ENCODE measurements at places on chromosomes 6 and 20.

DNA sequence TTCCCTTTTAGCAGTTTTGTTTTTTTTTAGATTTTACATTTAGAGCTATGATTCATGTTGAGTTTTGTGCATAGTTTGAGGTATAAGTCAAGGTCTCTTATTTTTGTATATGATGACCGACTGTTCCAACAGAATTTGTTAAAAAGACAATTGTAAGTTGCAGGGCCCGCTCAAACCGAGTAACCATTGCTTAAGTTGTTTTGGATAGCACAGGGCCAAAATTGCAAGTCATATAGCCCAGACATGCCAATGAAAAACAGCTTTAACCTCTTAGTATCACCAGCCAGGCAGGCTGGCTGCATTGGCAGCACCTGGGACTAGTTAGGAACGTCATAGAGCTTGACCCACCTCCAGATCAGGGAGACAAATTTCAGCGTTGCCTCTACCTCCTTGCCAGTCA is 47.3 kb downstream of the PFDN4 start:
- no peak for DNase-seq

- no peak for DNase-seq
Measured at GRCh38 chr6:159804504-159804903, 4.4 kb downstream of the PNLDC1 start.

- DNase-seq, result no peak
Measured at GRCh38 chr6:135798751-135799515, 52.6 kb upstream of the PDE7B start.

- DNase-seq, result no peak
Measured at GRCh38 chr6:130218134-130218533, 4.6 kb downstream of the SAMD3 start.

- DNase-seq, result no peak
Measured at GRCh38 chr6:141682391-141682790, 450.3 kb upstream of the GJE1 start.

DNA sequence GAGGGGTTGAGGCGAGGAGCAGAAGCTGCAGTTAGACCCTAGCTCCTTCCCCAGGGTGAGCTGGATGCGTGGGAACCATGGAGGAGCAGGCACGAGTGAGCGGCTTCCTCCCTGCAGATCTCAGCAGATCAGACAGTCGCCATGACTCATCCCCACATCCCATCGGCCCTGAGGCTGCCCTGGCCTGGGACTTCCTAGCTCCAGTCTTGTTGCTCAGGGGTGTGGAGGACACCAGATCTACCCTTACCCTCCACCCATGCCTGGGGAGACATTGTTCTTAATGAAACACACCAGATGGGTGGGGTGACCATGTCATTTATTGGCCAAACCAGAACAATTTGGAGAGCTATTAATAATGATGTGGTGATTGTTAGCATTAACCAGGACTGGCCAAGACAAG is 36.3 kb upstream of the TGM2 start:
- DNase-seq, result no peak

GRCh38 chr6:93678841-93679454 is 259.6 kb upstream of the EPHA7 start:
- no peak for DNase-seq

GRCh38 chr6:166007349-166008263 is 160.0 kb downstream of the TBXT start:
- DNase-seq, result no peak

- DNase-seq, result peak; percentile 54
Measured at GRCh38 chr20:45320948-45321595, 13.0 kb upstream of the MATN4 start.

DNA sequence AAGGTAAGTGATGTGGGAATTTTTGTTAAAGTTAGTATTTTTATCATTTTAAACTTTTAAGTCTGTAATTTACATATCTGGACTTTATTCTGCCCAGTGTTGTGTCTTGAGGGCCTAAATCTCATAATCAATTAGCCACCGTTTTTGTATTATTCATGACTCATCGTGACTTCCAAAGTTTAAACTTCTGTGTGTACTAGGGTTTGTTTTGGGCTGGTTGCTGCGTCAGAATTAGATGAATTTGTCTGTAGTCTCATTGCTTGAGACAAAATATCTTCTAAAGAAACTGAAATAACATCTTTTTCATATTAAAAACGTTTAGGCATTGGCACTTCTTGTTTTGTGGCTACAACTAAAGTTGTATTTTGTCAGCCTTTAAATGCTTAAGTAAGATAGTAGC is 41.3 kb downstream of the CDYL start:
- DNase-seq, result no peak

DNA sequence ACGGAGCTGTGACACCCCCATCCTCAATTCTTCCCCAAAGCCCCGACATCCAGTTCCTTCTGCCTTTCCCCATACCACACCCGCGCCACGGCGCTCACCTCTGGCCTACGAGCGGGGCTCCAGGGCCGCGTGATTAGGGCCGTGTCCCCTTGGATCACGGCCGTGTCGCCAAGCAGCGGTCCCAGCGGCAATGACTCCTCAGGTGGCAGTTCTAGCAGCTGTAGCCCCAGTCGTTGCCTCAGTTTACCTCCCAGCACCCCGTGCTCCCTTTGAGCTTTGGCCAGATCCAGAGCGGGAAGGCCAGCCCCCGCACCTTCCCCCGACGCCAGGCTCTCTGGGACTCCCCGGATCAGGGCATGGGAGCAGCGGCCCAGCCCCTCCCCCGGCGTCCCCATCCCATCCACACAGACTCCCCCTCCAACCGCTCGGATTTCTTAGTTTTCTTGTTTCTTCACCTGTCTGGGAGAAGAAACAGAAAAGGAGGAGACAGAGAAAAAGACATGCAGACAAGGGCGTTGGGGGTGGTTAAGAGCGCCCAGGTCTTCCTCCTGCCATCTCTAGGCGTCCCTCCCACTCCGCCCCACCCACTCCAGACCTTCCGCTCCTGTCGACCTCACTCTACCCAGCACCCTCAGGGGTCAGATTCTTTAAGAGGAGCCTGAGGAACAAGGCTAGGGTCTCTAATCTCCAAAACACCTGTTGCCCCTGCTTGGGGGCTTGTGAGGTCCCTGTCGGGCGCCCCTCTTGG is at the start of gene DDAH2:
Gene DDAH2 (minus strand): TSS at position 533 of the 748 bp plus-strand sequence. CDS start 138 bp downstream, at position 395.
- DNase-seq, result no peak

DNA sequence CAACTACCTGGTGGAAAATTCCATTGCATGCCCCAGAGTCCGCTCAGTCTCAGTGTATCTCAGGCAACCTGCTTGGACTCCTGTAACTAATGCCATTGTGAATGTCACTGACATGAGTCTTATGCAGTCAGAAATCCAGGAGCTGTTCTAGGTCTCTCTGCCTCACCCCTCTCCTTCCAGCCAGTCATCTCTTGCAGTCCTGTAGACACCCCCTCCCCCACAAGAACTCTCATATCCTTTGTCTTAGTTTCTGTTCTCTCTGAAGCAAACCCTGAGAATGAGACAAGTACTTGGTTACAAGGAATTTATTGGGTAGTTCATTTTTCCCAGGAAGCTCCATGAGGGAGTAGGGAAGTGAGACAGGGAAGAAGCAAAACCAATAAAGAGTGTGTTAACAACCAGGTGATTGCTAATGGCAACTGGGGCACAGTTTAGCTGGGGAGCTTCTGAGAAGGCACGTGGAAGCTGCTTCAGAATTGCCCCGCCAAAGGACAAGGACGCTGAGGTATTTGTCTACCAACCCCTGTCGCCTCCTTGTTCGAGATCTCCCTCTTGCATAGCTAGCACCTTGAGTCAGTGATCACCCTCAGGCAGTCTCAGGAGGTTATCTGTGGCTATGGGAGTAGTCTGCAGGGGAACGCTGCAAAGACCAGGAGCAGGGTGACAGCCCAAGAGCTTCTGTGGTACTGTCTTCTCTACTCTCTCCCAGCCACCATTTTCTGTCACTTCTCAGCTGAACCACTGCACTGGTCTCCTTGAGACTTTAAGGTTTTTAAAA is 911.4 kb upstream of the FLRT3 start:
- DNase-seq, result no peak

GRCh38 chr6:33677689-33678088 is 33.8 kb downstream of the UQCC2 start:
- no peak for DNase-seq

GRCh38 chr20:36333841-36334240 is 27.7 kb downstream of the DLGAP4 start:
- DNase-seq, result no peak

GRCh38 chr20:58986968-58987517 is 6.0 kb downstream of the NELFCD start:
- peak; percentile 37 for DNase-seq

- peak; percentile 54 for DNase-seq
Measured at GRCh38 chr6:41039060-41039998, at the start of gene UNC5CL. Gene UNC5CL (minus strand): TSS chr6:41039221. CDS start chr6:41035074, 4,147 bp downstream.

Data from activated CD4-positive, alpha-beta T cell treated with anti-CD3 and anti-CD28 coated beads, Interleukin-2, Interleukin-4, amounts not matched to agents 100 ng/mL and 50 ng/mL, durations not matched to agents 16 hours and 8 hours (primary cell).